ENCODE measurements at places on chromosomes 6 and 20.

GRCh38 chr6:139699911-139700310, 325.5 kb upstream of the CITED2 start:
- DNase-seq: no peak

GRCh38 chr6:158175111-158175510, 7.0 kb downstream of the GTF2H5 start:
- DNase-seq: no peak

GRCh38 chr6:125379174-125379573, 77.4 kb upstream of the HDDC2 start:
- DNase-seq: no peak

DNA sequence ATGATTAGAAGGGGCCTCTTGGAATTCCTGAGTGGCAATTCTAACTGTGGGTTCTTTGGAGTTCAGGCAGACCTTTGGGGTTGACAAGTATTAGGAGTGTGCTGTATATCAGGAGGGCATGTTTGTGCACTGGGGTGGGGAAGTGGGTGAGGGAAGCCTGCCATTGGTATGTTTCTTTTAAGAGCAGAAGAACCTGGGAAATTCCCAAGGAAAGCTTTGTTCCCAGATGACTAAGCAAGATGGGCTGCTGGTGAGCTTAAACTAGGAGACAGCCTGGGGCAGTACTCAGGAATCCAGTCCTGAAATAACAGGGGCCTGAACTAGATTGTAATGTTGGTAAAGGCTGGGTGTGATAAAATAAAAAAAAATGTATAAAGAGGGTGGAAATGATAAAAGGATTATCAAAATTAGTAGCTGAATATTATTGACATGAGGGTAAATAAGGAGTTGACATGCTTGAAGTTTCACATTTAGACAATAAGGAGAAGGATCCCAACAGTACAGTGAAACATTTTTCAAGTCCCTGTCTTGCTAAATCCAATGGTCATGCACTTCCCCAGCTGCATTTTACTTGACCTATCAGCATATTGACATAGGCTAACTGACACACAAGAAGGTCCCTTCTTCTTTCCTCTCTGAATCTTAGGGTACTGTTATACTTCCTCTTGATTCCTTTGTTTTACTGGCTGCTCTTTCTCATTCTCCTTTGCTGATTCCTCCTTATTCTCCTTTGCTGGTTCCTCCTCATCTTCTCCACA, 18.4 kb upstream of the IFNGR1 start:
- DNase-seq: no peak

DNA sequence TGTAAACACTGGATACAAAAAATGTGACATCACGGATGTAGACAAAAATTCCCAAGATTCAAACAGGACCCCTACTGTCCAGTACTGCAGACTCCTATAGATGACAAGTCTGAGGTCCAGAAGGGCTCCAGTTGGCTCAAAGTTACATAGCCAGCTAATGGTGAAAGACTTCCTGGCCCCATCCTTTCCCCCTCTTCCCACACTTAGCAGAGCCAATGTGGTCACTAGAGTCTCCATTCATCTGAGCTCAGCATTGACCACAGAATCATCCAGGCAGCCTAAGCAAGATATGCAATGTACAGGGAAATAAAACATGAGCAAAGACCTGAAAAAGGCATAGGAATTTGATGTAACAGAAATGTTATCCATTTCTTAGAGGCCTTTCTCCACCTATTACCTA, 180.5 kb downstream of the ADAT2 start:
- DNase-seq: no peak

GRCh38 chr20:45055056-45055455, 45.9 kb downstream of the KCNS1 start:
- DNase-seq: no peak

GRCh38 chr6:3419624-3420272, 37.1 kb downstream of the SLC22A23 start:
- DNase-seq: no peak

All from pancreas (tissue), 10 donors.